Stimulated activated CD4-positive, alpha-beta T cell treated with anti-CD3 and anti-CD28 coated beads, Interleukin-15, amount 100 ng/mL, for 1 hour (primary cell): ENCODE measurements at places on chromosomes 11 and 22.

DNA sequence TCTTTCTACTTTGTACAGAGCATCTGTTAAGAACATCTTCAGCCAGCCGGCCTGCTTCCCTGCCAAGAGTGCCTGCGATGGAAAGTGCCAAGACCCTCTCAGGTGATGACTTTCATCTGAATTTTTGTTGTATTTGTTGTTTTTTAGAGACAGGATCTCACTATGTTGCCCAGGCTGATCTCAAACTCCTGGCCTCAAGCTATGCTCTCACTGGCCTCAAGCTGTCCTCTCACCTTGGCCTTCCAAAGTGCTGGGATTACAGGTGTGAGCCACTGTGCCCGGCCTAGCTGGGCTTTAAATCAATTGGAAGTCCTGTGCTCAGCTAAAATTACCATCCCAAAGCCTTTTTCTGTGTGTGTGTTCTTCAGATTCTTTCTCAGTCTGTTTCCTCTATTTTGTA is 64.2 kb upstream of the ADORA2A start:
- no peak for DNase-seq

DNA sequence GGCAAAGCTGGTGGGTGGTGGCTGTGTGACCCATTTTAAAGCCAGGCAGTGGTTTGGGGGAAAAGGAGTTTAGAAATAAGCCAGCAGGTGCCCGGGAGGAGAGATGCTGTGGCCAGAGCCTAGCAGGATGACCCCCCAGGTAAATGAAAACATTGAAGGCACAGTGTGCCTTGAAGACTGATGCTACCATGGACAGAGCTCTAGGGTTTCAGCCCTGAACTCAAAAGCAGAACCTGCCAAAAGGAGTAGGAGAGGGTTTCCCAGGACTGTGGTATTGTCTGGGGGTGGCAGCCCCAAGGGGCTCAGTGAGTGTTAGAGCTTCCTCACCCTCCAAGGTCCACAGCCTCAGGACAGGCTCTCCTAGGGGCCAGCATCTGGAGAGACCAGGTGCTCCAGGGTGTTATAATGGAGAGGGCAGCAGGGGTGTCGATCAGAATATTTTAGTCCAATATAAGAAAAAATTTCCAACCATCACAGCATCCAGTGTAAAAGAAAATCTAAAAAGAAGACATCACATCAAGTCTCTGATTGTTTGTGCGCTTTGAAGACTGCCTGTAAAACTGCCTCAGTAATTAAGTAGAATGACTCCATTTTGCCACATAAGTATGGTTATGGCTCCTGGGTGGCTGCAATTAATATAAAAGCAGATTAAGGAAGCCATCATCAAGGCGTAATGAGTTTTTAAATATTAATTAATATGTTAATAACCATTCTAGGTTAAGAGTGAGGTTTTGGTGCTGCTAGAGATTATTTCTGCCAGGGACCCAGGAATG is 88.6 kb upstream of the LMO1 start:
- no peak for DNase-seq

- no peak for DNase-seq
These were observed 20.2 kb downstream of the PVALB start for GRCh38 chr22:36796552-36797175.

GRCh38 chr22:48874956-48875355 is 952.7 kb downstream of the BRD1 start:
- DNase-seq, result no peak

GRCh38 chr22:46240907-46241306 is 9.2 kb downstream of the CDPF1 start:
- no peak for DNase-seq

- DNase-seq, result no peak
These were observed 9.8 kb downstream of the YAP1 start for GRCh38 chr11:102119997-102120396.

GRCh38 chr11:74948546-74948897 is 369 bp downstream of the XRRA1 start:
- DNase-seq, result no peak

DNA sequence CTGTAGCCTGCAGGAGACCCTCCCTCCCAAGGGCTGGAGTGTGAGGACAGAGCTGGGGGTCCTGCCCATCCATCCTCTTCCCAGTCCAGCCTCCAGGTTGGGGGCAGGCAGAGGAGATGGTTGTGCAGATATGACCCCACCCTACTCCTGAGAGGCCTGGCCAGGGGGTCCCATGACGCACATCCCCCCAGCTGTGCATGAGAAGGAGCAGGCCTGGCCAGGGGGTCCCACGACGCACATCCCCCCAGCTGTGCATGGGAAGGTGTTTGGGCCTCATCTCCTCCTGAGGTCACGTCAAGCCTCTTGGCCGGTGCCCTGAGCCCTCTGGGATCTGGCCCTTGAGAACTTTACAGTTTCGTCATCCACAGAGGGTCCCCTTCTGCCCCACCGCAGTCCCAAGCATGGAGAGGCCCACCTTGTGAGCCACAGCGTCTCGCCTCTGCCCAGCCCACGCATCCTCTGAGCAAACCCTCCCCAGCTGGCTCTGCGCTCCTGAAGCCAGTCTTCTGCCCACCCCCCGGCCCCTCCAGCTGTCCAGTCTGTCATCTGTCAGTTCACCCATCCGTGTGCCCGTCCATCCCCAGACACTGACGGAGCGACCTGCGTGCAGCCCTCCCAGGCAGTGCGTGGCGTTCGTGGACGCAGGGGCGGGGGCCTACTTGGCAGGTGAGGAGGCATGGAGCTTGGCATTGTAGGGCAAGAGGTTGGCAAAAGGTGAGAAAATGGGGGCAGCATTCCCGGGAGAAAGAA is 2.3 kb downstream of the ANO9 start:
- DNase-seq, result no peak

DNA sequence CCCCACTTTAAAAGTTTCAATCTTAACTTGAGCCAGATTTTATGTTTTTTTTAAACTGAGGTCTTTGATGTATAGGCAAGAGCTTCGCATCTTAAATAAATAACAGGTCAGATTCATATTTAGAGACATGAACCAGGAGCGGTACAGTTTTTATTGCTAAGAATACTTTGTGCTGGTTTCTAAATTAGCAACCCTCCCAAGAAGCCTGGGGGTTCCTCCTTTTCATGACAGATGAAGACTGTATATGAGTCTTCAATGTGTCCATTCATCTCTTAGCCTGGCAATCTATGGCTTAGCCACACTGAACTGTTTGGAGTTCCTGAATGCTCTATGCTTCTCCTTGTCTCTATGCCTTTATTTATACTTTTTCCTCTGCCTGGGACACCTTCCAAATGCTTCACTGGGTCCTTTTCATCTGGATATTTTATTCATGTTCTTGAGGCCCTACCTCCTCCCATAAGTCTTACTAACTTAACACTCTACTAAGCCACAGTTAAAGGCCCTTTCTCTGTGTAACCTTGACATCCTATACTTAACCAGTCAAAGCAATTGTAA is 338.6 kb downstream of the INSC start:
- no peak for DNase-seq

- DNase-seq, result peak; percentile 16
These were observed 3.1 kb downstream of the AKIP1 start for GRCh38 chr11:8913961-8914660.

DNA sequence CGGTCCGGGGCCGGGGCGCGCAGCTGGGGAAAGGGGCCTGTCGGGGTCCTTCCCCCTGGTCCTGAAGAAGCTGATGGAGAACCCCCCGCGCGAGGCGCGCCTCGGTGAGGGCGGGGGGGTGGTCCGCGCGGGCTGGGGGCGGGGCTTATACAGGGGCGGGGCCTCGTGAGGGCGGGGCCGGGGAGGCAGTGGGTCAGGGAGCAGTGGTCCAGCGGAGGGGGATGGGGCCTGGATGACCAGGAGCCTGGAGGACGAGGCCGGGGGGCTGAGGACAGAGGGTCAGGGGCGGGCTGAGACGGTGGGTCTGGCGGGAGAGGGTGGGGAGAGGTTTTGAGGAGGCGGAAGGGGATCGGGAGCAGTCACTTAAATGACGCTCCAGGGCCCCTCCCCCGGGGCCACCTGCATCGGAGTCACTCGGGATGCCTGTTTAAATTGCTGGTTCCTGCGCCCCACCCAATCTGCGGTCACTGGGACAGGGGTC is 396 bp downstream of the TEF start:
- DNase-seq, result peak; percentile 33

GRCh38 chr11:46210133-46210636 is 67.3 kb upstream of the CREB3L1 start:
- DNase-seq, result no peak

GRCh38 chr11:69562302-69562701 is 78.7 kb upstream of the CCND1 start:
- no peak for DNase-seq

DNA sequence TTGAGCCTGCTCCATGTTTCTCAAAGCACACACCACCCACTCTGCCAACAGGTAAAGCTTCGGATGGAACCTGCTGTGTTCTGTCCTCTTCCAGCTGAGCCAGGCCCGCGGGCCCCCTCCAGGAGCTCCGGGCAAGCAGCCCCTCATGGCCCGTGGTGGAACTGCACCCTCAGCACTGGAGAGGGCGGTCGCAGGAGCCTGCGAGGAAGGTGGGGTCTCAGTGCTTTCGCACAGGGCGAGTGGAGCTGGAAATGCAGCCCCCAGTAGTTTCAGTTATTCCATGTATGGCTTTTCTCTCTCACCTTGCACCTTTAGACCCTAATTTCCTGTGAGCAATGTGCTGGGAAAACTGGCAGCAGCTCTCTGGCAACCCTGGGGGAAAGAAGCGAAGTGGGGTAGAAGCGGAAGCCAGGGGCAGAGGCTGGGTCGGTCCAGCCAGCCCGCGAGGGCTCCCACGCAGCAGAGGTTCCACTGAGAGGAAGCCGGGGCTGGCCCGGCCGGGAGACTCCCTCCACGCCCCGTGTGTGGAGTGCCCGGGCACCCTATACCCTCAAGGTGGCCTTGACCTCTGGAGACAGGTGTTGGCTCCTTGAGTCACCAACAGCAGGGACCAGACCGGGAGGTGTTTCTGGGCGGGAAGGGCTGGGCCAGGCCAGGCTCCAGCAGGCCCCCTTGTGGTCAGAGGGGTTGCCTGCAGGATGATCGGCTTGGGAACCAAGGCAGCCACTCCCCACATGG is 119.9 kb upstream of the TMEM45B start:
- DNase-seq, result peak; percentile 55

DNA sequence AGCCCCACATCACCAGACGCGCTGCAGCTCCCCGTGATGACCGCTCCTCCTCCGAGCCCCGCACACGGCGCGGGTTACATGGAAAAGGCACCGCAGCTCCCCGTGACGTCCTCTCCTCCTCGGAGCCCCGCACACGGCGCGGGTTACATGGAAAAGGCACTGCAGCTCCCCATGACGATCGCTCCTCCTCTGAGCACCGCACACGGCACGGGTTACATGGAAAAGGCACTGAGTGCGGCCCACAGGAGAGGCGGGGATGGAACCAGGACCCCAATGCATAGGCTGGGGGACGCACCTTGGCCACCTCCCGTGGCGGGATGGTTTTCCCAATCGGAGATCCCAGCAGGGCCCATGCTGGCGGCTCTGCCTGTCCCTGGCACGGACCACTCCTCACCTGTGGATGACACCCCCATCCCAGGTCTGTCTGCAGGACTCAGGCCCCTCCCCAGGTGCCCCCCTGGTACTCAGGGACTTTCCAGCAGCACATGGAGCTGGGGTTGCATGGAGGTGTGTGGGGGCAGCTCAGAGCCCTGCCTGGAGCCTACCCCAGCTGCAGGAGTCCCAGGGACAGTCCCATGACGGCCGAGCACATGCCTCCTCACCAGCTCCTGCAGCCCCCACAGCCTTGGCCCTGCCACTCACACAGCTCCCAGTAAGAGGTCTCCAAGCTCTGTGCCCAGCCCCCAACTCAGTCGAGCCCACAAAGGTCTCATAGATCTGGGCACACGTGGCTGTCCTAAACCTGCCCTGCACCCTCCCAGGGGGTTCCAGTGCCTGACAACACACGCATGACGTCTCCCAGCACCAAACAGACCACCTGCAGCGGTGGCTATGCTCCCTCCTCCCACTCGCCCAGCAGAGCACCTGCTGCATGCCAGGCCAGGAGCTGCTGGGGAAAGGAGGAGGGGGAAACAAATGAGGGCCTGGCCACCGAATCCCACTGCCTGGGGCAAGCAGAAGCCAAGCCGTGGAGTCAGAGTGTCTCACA is 166.6 kb downstream of the BRD1 start:
- DNase-seq, result no peak

DNA sequence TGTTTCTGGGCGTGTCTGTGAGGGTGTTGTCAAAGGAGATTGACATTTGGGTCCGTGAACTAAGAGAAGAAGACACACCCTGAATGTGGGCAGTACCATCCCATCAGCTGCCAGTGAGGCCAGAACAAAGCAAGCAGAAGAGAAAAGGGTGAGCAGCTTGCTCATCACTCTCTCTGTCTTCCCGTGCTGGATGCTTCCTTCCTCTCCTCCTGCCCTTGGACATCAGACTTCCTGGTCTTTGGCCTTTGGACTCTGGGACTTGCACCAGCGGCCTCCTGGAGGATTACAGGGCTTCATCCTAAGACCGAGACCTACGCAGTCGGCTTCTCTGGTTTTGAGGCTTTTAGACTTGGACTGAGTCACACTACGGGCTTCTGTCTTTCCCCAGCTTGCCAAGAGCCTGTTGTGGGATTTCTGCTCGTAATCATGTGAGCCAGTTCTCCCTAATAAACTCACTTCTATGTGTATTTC is 18.8 kb downstream of the APOL2 start:
- DNase-seq, result no peak

- DNase-seq, result no peak
These were observed 35.3 kb downstream of the GNB1L start for GRCh38 chr22:19819208-19819910.

- no peak for DNase-seq
These were observed 1.0 kb downstream of the FJX1 start for GRCh38 chr11:35619116-35619854.

DNA sequence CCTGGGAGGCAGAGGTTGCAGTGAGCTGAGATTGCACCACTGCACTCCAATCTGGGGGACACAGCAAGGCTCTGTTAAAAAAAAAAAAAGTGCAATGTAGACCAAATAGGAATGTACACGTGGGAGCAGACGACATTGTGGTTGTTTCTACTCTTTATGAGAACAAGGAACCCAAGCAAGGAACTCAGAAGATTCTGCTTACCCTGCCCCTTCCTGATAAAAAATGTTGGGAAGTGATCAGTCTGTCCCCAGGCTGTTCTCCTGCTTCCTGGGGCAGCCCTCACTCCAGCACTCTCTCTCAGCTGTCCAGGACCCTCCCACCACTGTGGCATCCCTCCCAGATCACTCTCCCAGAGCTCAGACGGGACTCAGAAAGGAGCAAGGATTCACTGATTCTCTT is 31.8 kb downstream of the SLCO2B1 start:
- no peak for DNase-seq

DNA sequence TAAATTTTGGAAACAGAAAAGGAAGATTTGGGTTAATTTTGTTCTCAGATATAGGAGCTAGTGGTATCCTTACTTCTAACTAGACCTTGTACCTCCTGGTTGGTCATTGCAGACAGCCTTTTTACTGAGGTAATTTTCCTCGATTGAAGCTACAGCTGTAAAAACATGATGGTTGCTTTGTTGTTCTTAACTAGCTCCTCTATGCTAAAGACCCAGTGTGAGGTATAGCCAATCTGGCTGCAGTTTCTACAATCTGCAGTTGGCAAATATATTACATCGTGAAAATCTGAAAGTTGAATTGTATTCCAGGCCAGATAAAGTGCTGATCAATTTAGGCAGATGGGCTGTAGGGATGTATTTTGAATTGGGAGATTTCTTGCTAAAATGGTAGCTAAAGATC is 116.5 kb downstream of the AASDHPPT start:
- no peak for DNase-seq

- DNase-seq, result no peak
These were observed 202.7 kb upstream of the MPPED2 start for GRCh38 chr11:30788849-30789248.

GRCh38 chr11:86068138-86068871 is 579 bp downstream of the PICALM start:
- DNase-seq, result peak; percentile 5
